ENCODE measurements at places on chromosomes 7 and 10.
A peak's percentile ranks its signal among the peaks of the same experiment; 100 is the strongest.

DNA sequence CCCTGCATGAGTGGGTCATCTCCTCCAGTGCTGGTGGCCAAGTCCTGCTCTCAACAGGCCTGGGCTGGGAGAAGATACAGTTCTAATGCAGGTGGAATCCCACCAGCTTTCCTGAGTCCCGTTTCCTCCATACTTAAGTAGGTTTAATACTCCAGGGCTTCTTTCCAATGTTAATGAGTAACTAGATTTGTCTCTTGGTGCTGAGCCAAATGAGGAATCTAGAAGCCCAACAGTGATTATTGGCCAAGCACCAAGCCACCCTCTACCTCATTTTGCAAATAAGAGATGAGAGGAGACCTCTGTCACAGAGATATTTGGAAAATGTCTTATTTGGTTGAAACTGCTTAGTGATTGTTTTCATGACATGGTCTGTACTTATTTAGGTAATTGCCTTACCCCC lies 37.1 kb downstream of the STARD3NL start:
- no peak for DNase-seq

DNA sequence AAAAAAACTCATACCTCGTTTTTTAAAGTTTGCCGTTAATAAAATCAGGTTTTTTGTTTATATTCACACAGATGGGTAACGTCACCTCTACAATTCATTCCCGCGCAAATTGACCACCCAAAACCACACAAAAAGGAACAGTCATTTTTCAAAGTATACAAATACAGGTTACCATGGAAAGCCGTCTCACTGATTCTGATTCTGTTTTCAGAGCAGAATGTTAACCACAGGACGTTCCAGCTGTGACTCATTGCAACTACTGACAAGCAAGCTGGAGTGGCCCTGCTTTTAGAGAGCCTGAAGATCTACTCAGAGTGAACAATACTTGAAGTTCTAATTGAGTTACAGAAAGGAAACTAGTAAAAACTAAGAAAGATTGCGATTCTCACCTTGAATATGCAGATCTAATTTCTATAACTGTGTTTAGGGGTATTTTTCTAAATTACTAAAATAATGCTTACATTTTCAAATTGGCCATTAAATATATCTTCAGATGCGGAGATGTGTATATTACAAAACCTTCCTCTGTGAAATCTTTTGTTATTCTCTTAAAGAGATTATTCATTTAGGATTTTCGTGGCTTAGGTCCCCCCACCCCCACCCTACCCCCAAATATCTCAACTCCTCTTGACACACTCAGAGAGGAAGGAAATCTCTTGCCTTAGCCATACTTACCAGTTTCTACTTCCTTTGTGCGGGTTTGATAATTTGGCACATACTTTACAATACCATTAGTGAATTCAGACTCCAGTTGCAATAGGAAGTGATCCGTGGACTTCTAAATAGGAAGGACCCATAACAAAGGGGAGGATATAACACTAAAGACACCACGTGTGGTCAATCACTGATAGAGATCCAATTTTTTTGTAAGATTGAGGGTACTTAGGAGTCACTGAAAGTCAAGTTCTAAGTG lies 106.0 kb downstream of the CUBN start:
- DNase-seq: peak; percentile 51

DNA sequence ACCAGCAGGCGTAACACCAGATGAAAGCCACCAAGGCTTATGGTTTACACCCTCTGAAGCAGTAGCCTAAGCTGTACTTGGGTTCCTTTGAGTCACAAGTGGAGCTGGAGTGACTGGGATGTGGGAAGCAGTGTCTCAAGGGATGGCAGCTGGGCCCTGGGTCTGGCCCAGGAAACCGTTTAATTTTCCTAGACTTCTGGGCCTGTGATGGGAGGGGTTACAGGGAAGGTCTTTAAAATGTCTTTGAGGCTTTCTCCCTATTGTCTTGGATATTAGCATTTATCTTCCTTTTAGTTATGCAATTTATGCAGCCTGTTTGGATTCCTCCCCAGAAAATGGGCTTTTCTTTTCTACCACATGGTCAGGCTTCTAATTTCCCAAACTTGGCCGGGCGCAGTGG lies 568.2 kb downstream of the ANKRD7 start:
- no peak for DNase-seq

GRCh38 chr10:73648975-73649829 lies 6.6 kb downstream of the SYNPO2L start:
- no peak for DNase-seq

All from stimulated activated CD8-positive, alpha-beta memory T cell treated with anti-CD3 and anti-CD28 coated beads, Interleukin-2, amount 100 ng/mL, for 1 hour (primary cell).